COLO829 (cell line): ENCODE measurements at places on chromosomes 2 and 18.

- no peak for DNase-seq
Observed at GRCh38 chr2:150432312-150432625, 55.2 kb downstream of the RND3 start.

DNA sequence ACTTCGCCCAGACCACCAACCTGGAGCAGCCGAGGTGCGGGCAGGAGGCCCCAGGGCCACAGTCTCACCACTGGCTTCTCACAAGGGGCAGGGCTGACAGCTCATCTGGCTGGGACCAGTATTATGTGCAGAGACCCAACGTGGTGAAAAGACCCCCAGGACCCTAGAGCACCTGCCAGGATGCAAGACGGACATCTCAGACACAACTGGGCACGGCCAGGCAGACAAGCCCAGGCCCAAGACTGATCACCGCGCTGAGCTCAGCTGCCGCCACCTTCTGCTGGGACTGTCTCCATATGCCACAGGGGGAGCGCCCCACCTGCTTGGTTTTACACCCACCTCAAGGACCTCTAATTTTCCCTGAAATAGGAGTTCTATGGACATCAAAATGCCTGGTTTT is 23.2 kb downstream of the HDAC4 start:
- DNase-seq, result no peak

DNA sequence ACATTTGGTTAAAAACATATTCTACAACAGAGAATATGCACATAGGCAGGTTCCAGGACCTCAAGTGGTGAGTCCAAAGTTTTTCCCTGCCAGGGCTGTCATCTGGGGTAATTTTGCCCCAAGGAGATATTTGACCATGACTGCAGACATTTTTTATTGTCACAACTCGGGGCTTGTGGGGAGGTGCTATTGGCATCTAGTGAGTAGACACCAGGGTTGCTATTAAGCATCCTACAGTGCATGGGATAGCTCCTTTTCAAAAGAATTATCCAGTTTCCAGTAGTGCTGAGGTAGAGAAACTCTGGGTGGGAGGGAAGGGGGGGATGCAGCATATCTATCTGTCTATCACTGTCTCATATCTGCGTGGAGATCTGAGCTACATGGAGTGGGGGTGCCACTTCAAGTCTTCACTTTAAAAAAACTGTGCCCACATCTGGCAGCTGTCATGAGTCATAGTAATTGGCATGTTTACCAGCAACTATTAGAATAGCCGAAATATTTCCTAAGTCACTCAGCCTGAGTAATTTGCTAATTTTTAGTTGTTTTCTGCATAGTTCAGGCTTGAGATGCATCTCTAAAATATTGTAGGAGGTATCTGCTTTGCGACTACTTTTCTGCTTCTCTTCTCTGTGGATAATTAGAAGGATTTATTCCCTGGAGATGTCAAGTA is 254.0 kb upstream of the RBMS1 start:
- peak; percentile 20 for DNase-seq

DNA sequence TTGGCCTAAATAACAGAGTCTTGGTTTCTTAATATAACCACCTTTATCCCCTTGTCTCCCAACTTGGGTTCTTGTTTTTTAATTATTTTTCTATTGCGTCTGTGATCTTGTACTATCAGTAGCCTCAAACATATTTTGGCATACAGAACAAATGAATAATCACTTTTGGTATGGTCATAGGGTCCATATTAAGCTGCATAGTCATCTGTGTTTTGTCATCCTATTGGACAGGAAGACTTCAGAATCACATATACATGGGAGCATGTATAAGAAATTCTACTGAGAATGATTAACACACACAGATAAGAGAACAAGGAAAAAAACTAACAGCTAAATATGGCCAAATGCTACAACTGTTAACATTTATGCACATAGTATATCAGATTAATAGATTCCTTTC is 126.0 kb downstream of the MEP1B start:
- DNase-seq, result no peak

DNA sequence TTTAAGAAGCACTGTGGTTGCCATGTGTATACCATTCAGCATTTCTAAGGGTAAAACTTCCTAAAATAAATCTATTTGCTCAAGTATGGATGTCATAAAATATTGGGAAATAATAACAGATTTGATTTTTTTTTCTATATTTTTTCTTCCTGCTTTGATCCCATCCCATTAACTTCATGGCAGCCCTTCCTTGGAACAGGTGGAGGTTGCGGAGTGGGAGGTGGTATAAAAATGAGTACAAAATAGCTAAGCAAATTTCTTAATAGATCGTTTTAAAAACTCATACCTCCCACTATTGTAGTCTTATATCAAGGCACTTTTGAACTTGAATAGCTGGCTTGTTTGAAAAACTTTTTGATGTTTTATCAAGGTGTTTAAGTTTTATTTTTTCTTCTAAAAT is 152.1 kb upstream of the KYNU start:
- no peak for DNase-seq

GRCh38 chr2:64700133-64700809 is 46.6 kb upstream of the SERTAD2 start:
- no peak for DNase-seq

DNA sequence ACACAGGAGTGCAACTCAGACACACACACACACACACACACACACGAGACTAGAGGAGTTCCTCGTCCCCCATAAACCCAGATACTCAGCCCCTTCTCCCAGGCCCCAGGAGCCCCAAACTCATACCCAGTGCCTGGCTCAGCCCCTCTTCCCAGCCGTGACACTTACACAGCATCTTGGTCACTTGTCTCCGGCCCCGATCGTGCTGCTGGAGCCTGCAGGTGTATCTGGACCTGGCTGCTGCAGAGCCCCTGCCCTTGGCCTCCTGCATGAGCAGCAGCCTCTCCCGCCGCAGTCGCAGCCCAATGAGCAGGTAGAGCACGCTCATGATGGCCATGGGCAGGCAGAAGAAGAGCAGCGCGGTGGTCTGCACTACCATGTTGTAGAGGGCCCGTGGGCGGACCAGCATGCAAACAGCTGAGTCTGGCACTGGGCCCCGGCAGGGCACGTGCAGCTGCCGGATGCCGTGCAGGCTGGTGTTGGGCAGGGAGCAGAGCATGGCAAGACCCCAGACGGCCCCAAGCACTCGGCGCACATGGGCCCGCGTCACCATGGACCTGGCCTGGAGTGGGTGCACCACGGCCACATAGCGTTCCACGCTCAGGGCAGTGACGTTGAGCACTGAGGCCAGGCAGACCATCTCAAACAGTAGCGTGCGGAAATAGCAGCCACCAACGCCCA is 2.1 kb downstream of the NMUR1 start:
- DNase-seq, result no peak

- no peak for DNase-seq
Observed at GRCh38 chr2:215431778-215432758, 3.8 kb downstream of the FN1 start.
